Hematopoietic multipotent progenitor cell treated with erythropoietin and hydrocortisone succinate and interleukin-3 and kit ligand, for 15 days (in vitro differentiated cells): ENCODE measurements at places on chromosomes 4 and X.
A peak's percentile ranks its signal among the peaks of the same experiment; 100 is the strongest.

DNA sequence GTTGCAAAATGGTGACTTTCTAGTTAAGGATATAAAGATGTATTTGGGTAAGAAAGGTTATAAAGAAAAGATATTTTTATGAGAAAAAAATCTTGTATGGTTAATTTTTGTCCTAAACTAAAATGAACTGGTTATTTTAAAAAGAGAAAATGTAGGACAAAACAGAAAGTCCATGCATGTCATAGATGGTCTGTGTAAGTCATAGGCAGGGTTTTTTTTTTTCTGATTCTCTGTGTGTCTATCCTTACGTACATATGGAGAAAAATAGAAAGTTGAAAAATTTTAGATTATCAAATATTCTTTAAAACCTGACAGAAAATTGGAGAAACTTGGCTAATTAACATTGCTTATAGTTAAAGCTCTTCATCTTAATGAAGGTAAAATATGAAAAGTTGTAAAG, 493.4 kb downstream of the IQCM start:
- DNase-seq: no peak

DNA sequence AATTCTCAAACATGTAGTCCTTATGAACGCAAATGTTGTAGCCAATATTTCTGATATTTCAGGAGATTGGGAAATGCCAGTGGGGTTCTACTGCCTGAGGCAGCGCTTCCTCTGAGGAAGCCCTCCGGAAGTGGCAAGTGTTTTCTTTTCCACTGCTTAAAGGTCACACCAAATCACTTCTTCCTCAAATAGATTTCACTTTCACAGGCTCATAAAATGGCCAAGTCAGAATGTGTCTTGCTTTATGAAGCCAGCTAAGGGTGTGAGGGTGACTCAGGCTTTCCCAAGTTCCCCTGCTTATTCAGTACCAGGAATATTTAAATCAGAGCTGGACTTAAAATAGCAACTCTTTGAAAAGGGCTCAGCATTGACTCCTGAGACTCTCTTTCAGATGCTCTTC, 514.2 kb upstream of the DIPK2B start:
- DNase-seq: no peak

DNA sequence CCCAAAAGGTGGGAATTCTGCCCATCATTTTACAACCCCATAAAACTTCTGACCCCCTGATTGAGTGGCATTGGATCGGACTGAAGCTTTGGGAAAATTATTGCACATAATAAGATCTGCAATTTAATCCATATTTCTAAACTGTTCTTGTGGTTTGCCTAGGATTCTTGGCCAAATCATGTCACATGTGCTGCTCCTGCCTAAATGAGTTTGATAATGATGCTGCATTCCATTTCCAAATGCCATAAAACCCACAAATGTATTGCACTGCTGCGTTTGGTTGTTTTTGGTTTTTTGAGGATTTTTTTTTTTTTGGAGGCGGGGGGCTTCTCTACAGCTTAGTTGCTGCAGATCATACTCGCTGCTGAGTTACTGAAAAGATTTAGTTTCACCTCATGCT, 153.6 kb downstream of the QDPR start:
- DNase-seq: no peak

DNA sequence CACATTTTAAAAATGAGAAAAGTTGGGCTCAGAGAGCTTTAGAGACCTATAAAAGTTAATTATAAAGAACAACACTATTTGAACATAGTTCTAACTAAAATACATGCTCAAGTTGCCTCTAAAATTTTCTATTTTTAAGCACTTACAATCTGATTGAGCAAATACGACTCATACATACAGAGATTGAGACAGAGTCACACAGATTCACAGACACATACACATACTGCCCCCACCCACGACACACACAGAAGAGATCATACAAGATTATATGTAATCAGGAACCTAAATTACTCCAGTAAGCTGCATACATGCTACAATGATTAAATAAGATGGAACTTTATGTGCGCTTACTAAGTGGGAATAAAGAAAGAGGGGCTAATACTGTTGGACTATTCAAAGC, 2.7 kb upstream of the ASB5 start:
- DNase-seq: no peak

DNA sequence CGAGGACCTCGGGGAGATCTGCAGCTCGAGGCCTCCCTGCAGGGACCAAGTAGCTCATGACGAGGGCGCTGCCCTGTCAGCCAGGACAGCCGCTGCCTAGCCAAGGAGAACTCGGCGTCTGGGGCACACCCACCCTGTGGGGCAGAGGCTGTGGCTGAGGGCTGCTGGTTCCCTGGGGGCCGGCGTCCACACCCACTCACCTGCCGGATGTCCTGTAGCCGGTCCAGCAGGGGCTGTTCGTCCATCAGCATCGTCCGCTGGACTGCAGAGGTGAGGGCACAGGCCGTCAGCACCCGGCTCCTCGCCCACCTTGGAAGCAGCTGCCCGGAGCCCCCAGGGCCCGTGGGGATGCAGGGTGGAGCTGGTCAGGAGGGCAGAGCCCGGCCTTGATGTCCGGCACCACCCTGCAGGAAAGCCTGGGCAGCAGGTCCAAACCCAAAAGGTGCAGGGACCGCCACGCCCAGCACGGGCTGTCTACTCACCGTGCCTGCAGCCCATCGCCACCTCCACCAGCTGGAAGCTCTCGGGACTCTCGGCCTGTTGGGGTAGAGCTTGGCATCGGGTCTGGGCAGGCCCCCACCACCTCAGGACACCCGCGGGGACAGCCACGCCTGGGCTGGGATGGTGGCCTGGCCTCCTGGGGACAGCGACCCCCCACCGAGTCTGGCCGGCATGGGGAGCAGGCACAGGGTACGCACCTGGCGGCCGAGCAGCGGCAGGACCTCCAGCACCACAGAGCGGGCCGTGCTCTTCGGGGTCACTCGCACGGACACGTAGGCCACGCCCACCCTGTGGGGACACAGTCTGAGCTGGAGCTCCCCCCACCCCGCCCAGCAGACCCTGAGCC, 6.9 kb downstream of the DGKQ start:
- DNase-seq: no peak

- no peak for DNase-seq
These were observed 5.6 kb downstream of the CYSLTR1 start for GRCh38 chrX:78321809-78322208.

- DNase-seq: no peak
These were observed 615.4 kb upstream of the GALNT7 start for GRCh38 chr4:172553216-172553615.

DNA sequence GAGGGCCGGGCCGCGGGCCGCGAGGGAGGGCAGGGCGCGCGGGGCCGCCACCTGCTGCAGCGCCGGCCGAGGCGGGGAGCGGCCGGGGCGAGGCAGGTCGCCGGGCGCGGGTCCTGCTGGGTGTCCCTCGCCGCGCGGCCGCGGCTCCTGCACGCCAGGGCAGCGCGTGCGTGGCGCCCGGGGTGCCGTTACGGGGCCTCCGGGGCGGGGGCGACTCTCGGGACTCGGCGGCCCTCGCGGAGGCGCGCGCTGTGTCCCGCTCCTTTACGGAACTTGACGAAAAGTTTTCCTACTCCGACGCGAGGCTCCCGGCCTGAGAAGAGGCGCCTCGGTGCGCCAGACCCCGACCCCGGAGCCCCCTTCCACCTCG, 329 bp downstream of the TBC1D14 start:
- DNase-seq: no peak

DNA sequence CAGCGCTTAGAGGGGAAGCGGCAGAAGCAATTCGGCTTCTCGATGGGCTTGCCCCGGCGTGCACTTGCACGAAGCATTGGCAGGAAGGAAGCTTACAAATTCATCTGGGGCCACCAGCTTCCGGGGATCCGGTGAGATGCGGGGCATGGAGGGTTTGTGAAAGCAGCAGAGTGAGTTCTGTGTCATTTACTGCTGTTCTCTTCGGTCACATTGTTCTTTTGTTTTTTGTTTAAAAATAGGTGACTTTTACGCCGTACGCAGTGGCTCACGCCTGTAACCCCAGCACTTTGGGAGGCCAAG, 47.0 kb downstream of the ASMT start:
- DNase-seq: no peak

- no peak for DNase-seq
These were observed 21.8 kb upstream of the AGA start for GRCh38 chr4:177464026-177464425.

- DNase-seq: no peak
These were observed 8.9 kb upstream of the PCDH18 start for GRCh38 chr4:137541181-137541580.

- DNase-seq: no peak
These were observed 63.4 kb downstream of the FHDC1 start for GRCh38 chr4:152999346-153000075.

DNA sequence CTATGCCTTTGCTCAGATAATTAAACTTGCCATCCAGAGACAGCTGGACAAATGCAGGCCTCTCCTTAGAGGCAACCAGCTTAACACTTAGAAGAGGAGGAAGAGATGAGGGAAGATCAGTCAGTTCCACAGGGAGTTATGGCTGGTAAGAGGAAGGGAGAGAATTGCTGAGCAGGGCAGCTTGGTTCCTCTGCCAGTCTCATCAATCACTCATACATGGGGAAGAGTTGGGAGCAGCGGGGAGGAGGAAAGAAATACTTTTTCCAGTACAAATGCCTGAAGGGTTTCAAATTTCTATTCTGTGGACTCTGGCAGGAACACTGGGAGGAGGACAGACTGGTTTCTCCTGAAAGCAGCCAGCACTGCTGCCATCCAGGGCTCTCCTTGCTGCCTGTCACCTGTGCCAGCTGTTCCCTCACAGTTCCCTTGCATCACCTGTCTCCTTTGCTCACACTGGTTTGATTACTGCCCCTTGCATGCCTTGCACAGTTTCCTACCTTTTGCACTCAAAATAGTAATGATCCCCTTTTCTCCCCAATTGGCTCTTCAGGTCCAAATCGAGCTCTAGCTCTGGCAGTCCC, 59.5 kb downstream of the PGRMC2 start:
- DNase-seq: no peak

DNA sequence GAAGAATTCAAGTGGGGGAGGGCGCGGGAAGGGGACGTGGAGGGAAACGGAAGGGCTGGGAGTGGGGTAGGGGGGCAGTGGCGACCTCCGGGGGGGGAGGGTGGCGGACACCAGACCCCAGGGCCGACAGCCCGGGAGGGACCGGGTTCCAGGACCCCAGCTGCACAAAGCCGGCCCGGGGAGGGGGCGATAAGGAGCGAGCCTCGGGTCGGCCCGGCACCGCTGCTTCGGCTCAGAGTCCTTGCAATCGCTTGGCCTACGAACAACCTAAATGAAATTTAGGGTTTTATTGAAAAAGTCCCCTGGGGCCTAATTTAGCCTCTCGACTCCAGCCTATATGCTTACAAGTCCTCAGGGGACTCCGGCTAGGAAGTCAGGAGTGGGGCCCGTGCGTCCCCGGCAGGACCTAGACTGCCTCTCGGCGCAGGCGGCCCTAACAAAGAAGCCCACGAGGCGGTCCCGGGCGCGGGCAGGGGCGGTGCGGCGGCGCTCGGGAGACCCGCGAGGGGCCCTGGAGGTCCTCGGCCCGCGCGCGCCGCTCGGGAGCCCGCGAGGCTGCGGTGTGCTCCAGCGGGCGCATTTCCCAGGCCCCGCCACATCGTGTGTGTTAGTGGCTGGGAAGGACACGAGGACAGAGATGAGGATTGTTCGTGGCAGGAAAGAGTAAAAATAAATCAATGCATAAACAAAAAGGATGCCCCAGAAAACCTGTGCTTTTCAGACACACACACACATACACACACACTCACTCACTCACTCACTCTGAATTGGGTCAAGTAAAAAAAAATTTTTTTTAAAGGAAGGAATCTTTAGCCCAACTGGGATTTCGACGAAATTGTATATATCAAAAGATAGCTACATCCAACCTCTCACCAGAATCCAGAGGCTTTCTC, 70.0 kb downstream of the MGST2 start:
- no peak for DNase-seq

- DNase-seq: no peak
These were observed 51.6 kb upstream of the BLTP1 start for GRCh38 chr4:122100508-122100907.

DNA sequence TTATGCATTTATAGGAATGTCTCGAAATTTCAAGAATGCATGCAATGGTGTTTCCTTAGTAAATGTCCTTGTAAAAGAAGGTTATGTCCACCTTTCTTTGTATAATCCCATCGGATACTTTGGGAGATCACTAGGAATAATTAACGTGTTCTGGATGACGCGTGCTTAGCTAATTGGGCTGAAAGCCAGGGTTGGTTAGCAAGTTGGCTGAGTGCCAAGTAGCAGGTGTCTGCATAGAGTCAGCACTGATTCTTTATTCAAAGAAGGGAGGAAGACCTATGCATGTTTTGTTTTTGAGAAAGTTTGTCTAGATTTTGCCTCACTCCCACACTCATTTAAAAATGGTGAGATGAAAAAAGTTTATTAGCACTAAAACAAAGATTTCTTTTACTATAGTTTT, 144.6 kb downstream of the SOX3 start:
- peak; percentile 1 for DNase-seq

DNA sequence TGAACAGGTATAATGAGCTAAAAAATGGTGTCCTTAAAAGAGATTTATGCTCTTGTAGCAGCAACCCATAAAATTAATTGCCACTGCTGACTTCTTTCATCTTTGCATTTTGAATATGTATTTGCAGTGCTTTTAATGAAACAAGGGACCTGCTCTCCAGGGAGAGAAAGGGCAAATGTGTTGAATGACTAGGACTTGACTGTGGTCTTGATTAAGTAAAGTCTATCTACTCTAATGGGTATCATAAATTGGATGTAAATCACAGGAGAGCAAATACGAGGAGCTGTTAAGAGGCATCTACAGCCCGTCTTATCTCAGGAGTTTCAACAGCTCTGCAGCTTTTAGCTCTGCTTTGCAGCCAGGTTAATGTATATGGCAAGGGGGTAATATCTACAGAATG, 216.4 kb downstream of the PALLD start:
- DNase-seq: no peak

DNA sequence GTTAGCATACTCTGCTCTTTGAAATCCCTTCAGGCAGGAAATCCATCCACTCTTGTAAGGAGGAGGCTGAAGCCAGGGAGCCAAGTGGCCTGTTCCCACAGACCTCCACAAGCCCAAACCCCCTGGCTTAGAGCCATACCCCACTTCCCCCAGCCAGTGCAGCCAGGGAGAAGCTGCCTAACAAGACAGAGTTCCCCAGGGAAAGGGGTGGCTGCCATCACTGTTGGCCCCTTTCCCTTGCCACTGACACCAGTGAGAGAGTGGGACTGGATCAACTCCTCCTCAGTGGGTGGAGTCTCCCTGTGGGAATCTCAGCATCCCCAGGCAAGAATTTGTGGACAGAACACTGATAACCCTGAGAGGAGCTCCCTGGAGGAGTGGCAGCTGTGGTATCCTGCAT, 389.4 kb downstream of the PABPC4L start:
- DNase-seq: no peak

- DNase-seq: no peak
These were observed 95.3 kb upstream of the ITM2A start for GRCh38 chrX:79462458-79462857.
